Activated naive CD4-positive, alpha-beta T cell treated with anti-CD3 and anti-CD28 coated beads, Interleukin-2, amount 50 U/mL, for 72 hours (primary cell): ENCODE measurements at places on chromosomes 7 and 10. TPM values are rescaled to one million over a fixed set of nuclear protein-coding genes. Genes with fewer than 3 reads are reported as not detected.

GRCh38 chr10:29397221-29397620, 108.4 kb downstream of the LYZL1 start:
- DNase-seq, result no peak

Gene CAV2
- not detected for total RNA-seq

Gene CLCN1
- total RNA-seq, result 0.16 TPM

GRCh38 chr7:81267508-81267907, 348.7 kb upstream of the SEMA3C start:
- no peak for DNase-seq

GRCh38 chr7:27248427-27248806, 5.8 kb downstream of the EVX1 start:
- DNase-seq, result no peak

DNA sequence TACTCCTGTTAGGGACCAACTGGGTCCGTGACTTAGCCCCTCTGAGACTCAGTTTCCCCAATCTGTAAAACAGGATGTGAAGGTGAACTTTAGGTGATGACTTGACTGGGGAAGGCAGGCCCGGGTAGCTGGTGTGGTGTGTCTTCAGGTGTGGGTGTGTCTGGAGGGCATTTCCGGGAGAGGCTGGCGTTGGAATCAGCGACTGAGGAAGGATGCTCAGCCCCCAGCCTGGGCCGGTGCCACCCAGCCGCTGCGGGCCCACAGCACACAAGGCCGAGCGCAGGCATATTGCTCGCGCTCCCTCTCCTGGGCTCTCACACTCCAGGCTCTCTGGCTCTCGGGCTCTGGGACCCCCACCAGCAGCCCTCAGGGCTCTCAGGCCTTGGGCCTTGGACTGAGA, 31.7 kb upstream of the CNPY1 start:
- no peak for DNase-seq

GRCh38 chr10:70669015-70669414, 3.3 kb upstream of the ADAMTS14 start:
- DNase-seq, result no peak

GRCh38 chr7:148223160-148223559, 367.4 kb upstream of the C7orf33 start:
- no peak for DNase-seq

DNA sequence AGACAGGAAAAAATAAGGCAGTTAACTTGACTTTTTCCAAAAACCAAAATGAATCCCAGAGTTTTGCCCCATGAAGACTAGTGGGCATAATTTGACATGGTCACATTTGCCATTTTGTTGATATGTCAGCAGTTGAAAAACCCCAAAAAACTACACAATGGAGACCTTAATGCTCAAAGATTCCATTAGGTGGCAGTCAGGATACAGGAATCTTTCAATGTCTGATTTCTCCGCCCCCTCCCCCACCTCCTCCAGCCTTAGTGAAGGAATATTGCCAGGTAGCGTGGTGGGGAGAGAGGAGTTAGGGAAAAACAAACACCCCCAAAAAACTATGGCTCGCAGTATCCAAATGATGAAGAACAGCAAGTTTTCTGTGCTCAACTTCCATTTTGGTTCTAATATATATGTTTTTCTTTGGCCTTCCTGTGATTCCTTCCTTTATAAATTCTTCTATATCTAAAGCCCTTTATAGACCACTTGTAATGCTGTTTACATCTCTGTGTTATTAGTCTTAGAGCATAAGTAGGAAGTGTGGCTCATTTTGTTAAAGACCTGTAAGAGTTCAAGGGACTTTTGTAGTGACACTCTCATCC, 6.7 kb upstream of the SMNDC1 start:
- no peak for DNase-seq

GRCh38 chr10:22228943-22229801, 11.4 kb upstream of the EBLN1 start:
- peak; percentile 85 for DNase-seq

GRCh38 chr7:23970193-23970592, 260.2 kb downstream of the STK31 start:
- no peak for DNase-seq

DNA sequence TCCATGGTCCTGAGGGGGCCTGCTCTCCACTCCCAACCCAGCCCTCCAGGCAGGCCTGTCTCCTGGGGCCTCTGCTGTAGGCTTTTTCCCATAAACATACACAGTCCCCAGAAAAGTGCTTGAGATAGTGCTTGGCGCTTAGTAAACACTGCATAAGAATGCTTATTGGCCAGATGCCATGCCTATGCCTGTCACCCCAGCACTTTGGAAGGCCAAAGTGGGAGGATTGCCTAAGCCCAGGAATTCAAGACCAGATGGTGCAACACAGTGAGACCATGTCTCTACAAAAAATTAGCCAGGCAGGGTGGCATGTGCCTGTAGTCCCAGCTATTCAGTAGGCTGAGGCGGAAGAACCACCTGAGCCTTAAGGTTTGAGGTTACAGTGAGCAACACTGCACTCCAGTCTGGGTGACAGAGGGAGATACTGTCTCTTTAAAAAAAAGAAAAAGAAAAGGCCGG, 24.6 kb upstream of the ASL start:
- no peak for DNase-seq

DNA sequence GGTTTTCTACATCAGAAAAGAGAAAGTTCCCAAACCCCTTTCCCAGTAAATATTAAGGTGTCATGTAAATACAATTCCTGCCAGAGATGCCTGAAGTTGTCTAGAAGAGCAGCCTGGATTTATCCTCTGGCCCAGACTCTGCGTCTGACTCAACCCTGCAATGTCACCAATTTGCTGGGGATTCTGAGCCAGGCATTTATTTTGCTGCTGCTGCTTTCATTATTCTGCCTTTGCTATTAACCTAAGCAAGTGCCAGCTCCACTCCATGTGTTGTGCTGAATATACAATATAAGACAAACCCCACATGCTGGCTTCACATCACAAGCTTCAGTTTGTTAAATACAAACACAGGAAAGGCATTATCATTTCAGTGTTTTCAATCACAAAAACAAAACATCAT, 59.1 kb downstream of the ELAPOR2 start:
- no peak for DNase-seq

- no peak for DNase-seq
Measured at GRCh38 chr7:1285556-1286301, 53.1 kb downstream of the UNCX start.

DNA sequence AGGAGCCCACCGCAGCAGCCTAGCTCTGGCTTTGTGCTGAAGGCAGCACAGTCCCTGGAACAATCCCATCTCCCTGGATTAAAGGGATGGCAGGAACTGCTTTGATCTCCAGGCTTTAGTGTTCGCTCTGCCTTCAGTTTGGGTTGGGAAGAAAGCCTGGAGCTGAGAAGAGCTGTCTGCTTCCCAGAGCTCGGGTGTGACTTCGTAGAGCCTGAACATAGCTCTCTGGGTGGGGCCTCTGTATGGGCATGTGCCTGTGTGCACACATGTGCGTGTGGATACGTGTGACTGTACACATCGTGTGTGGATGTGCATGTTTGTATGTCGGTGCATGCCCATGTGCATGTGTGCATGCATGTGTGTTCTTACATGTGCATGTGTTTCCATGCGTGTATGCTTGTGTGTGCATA, 8.7 kb downstream of the ADCY1 start:
- no peak for DNase-seq

Gene SRRM3
- total RNA-seq, result not detected

- DNase-seq, result peak; percentile 51
Measured at GRCh38 chr10:5524641-5525560, at the start of gene CALML3. TSS of gene CALML3 (plus strand) at chr10:5524961. CDS start at chr10:5525086, 125 bp downstream.

Gene RUFY2
- 8.5 TPM for total RNA-seq

Gene COL13A1
- total RNA-seq, result not detected

- no peak for DNase-seq
Measured at GRCh38 chr10:16867990-16868389, 50.8 kb upstream of the RSU1 start.

- no peak for DNase-seq
Measured at GRCh38 chr10:21172930-21173801, 276.1 kb upstream of the NEBL start.

- DNase-seq, result no peak
Measured at GRCh38 chr10:69965919-69966662, 86.6 kb upstream of the MACROH2A2 start.

Gene NPY4R2
- total RNA-seq, result not detected

- DNase-seq, result no peak
Measured at GRCh38 chr10:13810568-13810967, 223.8 kb downstream of the PRPF18 start.

Gene TAS2R4
- 1.0 TPM for total RNA-seq

Gene EN2
- not detected for total RNA-seq

Gene PILRA
- 0.84 TPM for total RNA-seq

DNA sequence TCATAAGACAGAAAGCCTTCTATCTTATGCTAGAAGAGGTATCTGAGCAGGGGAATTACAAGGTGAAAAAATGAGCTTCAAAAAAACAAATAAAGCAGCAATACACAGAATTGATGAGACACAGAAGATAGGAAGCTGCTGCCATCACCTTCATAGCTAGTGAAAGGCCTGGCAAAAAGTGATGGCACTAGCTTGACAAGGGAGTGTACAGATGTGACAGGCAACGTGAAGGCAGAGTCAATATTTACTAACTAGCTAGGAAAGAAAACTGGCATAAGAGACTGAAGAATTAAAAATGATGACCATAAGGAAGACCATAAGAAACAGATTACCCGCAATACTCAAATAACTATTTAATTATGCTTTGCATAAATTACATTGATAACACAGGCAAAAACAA, 9.4 kb downstream of the GPR22 start:
- DNase-seq, result no peak

Gene MNX1
- total RNA-seq, result not detected

- no peak for DNase-seq
Measured at GRCh38 chr10:57015595-57016318, 654.7 kb upstream of the ZWINT start.

DNA sequence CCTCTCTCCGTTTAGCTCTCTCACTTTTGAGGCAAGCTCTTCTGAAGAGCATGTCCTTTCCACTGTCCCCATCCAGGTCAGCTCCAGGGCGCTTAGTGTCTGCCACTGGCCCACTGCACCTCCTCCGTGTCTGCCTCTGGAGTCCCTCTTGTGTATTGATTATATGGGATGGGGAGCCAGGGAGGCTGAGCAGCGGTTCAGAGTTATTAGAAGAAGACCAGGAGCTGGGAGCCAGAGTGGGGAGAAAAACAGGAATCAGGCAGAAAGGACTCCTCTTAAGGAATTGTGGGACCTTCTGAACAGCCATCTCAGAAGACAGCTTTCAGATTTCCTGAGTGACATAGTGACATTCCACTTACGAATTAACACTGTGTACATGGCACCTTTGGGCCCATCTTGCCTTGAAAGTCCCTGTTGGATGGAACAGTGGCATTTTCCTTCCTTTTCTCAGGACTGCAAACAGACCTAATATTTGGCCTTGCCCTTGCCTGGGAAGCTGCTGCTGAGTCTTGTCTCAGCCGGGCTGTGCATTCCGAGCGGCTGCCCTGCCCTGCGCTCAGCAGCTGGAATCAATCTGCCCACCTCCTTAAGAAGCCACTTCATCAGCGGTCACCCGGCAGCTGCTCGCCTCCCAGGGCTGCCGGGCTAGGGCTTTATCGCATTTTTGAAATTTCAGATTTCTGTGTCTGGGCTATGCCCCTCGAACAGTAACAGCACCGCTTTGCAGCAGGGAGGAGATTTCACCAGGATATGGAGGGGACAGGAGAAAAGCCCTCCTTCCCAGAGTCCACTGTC, 81.1 kb upstream of the PRKG1 start:
- no peak for DNase-seq

- no peak for DNase-seq
Measured at GRCh38 chr7:113122744-113123143, 4.4 kb upstream of the SMIM30 start.

GRCh38 chr7:47888371-47889265, 59.6 kb downstream of the PKD1L1 start:
- DNase-seq, result no peak

DNA sequence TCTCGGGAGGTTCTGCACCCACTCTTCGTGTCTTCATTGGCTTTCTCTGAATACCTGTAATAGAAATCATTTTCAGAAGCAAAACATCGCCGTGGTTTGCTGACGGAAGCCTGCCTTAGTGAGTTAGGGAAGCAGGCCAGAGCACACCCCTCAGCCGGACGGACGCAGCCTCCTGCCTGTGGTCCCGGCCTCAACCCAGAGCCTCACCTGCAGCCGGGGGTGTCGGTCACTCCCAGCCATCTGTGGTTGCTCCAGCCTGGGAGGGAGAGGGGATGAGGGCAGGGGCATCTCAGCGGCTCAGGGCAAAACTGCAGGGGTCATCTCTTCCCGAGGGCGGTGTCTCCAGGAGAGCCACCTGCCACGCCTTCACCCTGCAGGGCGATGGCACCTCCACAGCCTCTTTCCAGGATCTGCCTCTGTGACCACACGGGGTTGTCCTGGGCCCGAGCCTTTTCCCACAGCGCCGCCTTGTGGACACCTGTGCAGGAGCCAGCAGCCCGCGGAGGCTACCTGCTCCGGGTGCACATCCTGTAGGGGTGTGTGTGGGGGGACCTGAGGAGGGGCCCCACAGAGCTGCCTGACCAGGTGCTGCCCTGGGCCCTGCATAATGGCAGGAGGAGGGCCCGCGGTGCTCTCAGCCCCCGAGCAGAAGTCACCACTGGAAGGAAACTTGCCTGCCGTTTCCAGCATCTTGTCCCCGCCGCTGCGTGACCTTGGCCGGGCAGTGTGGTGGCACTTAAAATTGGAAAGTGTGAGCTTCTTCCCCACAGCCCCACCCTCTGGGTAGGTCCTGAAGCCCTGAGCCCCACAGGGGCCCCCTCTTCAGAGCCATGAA, 21.6 kb upstream of the AP5Z1 start:
- DNase-seq, result peak; percentile 80

Gene RAB19
- 9.1 TPM for total RNA-seq

GRCh38 chr7:42351316-42351935, 114.4 kb upstream of the GLI3 start:
- DNase-seq, result no peak

- no peak for DNase-seq
Measured at GRCh38 chr7:152969335-152969734, 209.8 kb downstream of the ACTR3B start.

DNA sequence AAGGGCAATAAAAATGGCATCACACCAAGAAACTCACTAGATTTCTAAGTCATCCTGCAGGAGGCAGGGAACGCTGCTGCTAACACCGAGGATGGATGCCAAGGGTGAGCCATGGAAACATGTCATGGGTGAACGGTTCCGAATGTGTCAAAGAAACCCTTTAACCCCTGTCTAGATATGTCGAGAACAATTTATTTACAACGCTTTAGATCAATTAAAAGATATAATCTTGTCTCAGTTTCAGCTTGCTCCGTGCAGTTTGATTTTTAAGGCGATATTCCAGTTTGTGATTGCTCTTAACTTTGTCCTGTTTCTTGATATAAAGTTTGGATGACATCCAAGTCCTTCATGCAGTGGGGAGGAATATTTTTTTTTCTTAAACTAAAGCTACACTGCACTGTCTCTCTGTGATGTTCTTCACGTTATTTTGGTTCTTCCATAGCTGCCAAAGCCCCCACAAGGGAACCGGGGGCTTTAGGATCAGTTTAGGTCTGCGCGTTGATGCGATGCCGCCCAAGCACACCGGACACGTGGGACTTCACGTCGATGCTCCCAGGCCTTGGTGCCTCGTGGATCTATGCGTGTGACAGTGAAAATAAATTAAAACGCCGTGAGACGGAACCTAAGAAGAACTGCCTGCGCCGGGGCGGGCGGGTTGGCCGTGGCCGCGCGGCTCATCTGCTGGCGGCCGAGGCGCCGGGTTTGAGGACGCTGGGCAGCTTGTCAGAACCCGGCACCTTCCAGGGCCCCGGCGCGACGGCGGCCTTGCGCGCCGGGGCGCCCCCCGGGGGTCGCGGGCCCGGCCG, 220.3 kb downstream of the PHTF2 start:
- DNase-seq, result no peak

- no peak for DNase-seq
Measured at GRCh38 chr10:33174674-33175434, 159.6 kb downstream of the NRP1 start.
